Suprapubic skin (tissue), 4 donors: ENCODE measurements at places on chromosomes 3 and 15.
A peak's percentile ranks its signal among the peaks of the same experiment; 100 is the strongest.

GRCh38 chr3:135788146-135788545 is 177.4 kb upstream of the PPP2R3A start:
- no peak for DNase-seq

DNA sequence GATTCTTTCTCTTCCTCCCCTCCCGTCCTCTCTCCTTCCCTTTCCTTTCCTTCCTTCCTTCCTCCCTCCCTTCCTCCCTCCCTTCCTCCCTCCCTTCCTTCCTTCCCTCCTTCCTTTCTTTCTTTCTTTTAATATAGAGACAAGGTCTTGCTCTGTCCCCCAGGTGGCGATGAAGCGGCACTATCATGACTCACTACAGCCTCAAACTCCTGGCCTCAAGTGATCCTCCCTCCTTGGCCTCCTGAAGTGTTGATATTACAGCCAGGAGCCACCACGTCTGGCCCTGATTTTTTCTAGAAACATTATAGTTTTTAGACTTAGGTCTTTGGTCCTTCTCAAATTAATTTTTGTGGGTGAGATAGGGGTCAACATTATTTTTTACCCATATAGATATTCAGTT is 15.5 kb downstream of the GRM2 start:
- DNase-seq, result no peak

- DNase-seq, result no peak
These were observed 239.3 kb downstream of the CPNE4 start for GRCh38 chr3:131795390-131796090.

- DNase-seq, result peak; percentile 31
These were observed 25.0 kb downstream of the MAP6D1 start for GRCh38 chr3:183800243-183800863.

GRCh38 chr3:170154569-170155143 is 26.9 kb downstream of the PHC3 start:
- no peak for DNase-seq

DNA sequence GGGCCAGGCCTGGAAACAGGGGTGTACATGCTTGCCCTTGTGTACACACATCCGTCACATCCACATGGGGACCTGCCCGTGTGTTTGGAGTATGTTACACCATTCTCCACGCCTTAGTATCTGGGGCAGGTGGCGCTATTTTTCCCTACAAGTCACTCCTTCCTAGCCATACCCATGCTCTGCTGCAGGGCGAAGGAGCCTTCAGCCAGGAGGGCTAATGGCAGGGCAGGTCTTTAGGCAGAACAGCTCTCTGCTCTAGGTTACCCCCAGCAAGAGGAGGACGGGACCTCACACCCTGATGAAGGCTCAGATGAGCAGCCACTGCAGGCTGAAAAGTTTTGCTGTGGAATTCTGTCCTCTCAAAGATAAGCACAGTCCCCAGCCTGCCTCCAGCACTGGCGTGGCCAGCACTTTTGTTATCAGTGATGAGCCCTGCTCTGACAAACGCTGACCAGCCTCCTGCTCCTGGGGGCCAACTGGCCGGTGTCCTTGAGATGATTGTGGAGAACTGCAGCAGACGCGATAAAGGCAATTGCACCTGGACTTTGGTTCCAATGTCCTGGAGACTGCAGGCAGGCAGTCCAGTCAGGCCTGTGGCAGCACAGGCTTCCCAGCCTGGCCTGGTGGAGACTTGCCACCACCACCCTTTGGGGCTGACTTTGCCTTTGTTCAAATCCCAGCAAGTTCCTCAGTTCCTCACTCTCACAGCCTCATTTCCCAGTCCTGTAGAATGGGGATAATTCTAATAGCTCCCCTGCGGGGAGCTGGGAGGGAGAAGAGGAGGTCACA is 19.8 kb upstream of the PIGZ start:
- peak; percentile 40 for DNase-seq

- DNase-seq, result no peak
These were observed 30.7 kb upstream of the MGA start for GRCh38 chr15:41629463-41629862.

DNA sequence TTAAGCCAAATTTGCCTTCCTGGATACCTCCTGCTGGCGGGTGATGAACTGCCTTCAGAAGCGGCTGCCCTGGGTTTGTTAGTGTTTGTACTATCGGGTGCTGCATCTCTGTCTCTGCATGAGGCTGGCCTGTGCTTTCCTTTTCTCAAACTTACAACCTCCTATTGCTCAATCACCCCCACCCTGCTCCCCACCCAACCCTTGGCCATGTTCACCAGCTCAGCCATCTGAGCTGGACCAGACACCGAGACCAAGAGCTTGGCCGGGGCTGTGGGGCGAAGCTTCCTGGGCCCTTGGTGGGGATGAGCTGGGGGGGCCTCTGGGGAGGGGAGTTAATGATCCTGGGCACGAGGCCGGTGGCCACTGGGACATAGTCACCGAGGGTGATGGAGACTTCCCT is 16.8 kb upstream of the FBLN2 start:
- DNase-seq, result no peak
